Astrocyte of the spinal cord (primary cell): ENCODE measurements at places on chromosomes 5 and 9.

DNA sequence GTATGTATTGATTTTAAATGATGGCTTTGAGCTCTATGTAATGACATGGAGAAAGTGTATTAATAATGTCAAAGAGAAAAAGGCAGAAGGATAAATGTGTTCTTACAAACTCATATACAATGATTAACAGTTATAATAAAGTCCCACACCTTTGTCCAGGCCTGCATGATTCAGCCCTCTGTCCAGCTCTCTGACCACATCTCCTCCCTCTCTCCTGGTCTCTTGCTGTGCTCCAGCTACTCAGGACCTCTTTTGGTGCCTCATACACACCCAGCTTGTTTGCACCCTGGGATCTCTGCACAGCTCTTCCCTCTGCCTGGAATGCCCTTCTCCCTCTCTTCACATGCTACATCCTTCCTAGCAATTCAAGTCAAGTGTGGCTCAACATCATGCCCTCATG lies 37.5 kb upstream of the DMRT1 start:
- DNase-seq, result peak; percentile 25

- DNase-seq, result peak; percentile 18
Observed at GRCh38 chr5:166509085-166509484, 1782.4 kb upstream of the WWC1 start.

DNA sequence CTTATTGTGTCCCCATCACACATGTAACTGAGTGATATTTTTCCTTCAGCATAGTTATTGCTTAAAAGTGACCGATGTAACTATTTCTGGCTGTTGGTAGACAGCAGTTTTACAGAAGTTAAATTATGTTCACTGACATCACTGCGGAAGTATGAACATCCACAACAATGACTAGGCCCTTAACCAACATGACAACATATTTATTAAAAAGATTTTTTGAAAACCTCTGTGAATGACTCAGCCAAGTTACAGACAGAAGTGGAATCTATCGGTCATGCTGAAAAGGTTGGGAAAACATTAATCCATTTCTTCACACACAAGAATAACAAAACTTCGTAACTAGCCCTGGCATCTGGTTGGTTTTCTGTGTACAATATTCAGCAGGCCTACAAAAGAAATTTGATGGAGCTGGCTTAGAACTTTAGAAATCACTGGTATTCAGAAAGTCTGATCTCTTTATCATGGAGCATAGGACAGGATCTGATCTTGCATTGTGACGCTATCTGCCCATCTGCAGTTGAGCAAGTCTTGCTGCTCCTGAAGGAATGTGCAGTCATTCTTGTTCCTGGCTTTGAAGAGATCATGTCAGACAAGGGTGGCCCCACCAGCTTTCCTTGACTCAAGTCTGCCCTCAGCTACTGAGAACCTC lies 6.5 kb downstream of the GLIS3 start:
- peak; percentile 97 for DNase-seq

GRCh38 chr9:4141296-4141695 lies 158.6 kb downstream of the GLIS3 start:
- peak; percentile 27 for DNase-seq

- DNase-seq, result no peak
Observed at GRCh38 chr5:172683645-172684471, 42.8 kb downstream of the NEURL1B start.

DNA sequence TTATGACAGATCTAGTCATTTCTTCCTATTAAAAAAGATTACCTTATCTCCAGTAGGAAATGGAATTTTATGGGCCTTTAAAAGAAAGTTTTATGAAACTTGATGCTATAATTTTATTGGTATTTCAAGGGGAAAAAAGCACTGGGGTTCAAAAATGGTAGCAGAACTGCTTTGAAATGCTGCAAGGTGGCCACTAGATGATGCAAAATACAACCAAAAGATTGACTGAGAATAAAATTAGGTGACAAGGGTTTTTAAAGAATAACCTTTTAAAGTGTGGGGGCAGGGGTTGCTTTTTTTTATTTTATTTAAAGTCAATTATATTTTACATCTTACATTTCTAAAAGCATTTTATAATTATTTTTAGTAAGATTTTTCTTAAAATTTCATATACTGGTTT lies 61.7 kb downstream of the KLF9 start:
- DNase-seq, result peak; percentile 17

GRCh38 chr5:119275601-119276173 lies 80.1 kb upstream of the TNFAIP8 start:
- no peak for DNase-seq

GRCh38 chr5:95673081-95673480 lies 9.7 kb downstream of the SPATA9 start:
- no peak for DNase-seq

GRCh38 chr9:114777821-114778609 lies 27.8 kb downstream of the TNFSF15 start:
- no peak for DNase-seq

GRCh38 chr9:129568560-129569501 lies 52.1 kb downstream of the C9orf50 start:
- DNase-seq, result peak; percentile 48

GRCh38 chr9:32954642-32955041 lies 46.8 kb downstream of the APTX start:
- DNase-seq, result peak; percentile 56

DNA sequence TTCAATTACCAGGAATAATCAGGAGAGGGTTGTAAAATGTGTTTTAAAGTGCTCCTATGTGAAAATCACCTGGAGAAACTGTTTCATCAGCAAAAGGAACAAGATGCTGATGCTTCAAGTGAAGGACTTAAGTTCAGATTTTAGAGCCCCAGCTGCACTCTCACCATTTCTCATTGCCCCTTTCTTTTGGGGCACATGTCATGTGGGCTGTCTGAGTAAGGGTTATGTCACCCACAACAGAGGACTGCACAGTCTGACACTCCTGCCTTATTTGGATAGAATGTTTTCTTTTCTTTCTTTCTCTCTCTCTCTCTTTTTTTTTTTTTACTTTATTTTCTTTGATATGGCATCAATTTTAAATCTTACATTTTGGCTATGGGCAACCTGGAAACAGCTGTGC lies 204.1 kb upstream of the EFNA5 start:
- peak; percentile 20 for DNase-seq

GRCh38 chr5:113061846-113062780 lies 85.5 kb downstream of the DCP2 start:
- peak; percentile 87 for DNase-seq

GRCh38 chr9:92639791-92640271 lies 30.1 kb downstream of the IPPK start:
- DNase-seq, result no peak

DNA sequence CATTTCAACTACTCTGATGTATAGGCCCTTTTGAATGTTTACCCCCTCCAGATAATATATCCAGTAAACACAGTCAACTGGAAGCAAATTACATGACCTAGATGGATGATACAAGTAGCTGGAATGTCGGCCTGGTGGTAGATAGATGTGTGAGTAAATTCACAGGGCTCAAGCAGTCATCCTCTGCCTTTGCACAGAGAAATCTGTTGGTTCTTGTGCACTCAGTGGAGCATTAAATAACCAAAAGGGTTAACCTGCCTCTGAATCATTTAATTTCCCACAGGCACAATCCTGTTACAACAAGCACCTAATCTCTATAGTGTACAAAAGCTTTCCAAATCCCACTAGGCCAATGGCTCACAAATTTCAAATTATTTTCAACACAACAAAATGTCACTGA lies 668.3 kb downstream of the DNAH5 start:
- no peak for DNase-seq

- DNase-seq, result no peak
Observed at GRCh38 chr5:3217771-3218495, 377.7 kb upstream of the IRX1 start.

- DNase-seq, result peak; percentile 90
Observed at GRCh38 chr5:75465480-75465879, 45.9 kb downstream of the CERT1 start.

DNA sequence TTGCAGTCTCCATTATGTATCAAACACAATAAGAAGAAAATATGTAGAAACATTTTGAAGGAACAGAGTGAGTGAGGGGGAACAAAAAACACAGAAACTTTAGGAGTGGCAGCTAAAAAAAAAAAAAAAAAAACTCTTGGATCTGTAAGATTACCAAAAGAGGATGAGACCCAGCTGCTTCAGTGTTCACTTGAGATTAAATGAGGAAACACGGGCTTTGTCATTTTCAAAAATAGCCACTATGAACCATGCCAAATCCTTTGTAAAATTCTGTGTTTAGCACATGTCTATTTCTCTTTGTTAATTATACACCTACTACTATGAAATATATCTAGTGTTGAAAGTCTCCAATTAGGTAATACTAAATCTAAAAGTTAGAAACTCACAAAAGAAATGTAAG lies 485.9 kb downstream of the EFNA5 start:
- no peak for DNase-seq

DNA sequence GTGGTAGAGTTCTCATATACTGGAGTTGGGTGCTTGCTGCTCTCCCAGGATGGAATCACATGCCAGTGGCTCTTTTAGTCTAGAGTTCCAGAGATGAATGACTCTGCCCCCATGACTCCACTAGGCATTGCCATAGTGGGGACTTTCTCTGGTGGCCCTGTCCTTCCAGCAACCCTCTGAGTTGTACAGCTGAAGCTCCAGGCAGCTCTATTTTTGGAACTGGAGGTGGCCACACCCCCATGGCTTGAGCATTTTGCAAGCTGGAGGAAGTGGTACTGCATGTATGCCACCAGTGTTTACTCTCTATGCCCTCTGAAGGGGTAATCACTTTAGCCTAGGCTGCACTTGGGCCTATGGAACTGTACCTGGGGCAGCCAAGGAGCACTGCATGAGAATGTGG lies 112.6 kb downstream of the RANBP17 start:
- DNase-seq, result no peak

DNA sequence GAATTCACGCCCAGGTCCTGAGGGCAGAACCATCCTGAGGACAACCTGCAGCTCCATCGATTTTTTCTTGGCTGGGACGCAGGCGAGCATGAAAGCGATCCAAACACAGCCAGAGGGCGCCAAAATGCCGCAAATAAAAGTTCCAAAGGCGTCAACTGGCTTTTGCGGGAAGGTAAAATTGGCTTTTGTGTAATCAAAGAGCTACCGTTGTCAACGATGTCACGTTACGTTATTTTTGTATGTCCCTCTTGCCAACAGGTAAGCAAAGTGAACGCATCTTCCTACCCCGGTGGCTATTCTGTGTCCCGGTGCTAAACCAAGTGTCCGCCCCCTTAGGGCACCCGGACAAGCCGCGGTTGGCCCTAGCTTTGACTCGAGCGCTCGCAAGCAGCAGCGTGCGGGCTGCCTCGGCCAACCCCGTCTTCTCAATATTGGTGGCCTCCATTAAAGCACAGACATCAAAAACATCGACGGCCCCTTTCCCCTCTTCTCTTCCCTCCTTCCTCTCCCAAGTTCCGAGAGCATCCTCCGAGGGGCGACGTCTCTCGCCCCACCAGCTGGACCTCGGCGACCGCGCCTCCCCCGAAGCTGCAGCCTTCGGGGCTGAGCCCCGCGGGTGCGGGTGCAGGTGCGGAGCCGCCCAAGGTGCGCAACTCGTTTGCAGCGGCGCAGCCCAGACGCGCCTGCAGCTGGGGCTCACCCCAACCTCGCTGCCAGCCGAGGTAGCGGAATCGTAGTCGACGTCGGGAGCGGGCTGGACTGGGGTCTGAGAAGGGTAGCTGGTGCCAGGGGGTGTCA lies 1.1 kb upstream of the BASP1 start:
- peak; percentile 86 for DNase-seq

GRCh38 chr9:36143245-36143641 lies 6.7 kb downstream of the GLIPR2 start:
- DNase-seq, result no peak

DNA sequence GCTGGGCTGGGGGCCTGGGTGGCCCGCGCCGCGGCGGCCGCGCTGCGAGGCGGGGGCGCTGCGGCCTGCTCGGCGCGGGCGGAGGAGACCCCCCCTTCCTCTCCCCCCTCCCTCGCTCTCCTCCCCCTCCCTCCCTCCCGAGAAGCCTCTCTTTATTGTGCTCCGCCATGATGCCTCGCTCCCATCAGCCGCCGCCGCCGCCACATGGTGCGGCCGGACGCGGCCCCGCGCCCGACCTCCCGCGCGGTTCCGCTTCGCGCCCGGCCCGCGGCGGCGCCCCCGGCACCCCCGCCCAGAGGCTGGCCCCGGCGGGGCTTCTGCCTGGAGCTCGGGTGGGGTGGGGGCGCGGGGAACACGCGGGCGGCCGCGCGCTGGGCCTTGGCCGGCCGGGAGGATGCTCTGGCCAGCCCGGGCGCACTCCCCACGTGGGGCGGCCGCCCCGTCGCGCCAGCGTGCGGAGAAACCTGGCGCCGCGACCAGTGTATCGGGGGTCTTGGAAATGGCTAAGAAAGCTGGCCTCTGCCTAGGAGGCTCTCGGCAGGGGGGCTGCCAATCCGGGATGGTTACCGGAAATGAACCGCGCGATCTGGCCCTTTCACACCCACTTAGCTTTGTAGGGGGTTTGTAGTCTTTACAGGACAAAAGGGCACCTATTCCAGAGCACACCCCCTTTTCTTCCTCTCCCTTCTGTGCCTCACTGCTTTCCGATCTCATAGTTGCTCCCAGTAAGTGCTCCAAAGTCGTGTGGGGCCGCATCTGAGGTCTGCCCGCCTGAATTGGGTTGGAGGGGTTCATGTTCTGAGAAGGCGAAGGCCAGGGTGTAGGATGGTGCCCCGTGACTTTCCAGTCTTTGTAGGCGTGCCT lies 1.0 kb downstream of the SET start:
- peak; percentile 42 for DNase-seq

DNA sequence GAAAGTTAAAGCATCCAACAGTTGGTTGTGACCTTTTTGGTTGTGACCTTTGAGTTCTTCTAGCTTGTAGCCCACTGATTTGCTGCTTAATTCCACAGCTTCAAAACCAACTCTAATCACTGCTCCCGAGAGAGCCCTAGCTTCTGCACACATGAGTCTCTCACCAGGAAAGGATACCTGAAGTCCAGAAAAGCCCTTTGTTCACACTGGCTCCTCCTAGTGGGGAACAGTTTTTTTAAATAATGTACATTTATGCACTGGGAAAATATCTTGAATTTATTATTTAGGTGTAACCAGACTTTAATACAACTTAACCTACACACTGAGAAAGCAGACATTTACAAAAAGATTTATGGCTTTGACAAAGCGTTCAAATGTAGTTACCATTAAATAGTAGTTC lies 120.2 kb upstream of the CCDC152 start:
- DNase-seq, result no peak

DNA sequence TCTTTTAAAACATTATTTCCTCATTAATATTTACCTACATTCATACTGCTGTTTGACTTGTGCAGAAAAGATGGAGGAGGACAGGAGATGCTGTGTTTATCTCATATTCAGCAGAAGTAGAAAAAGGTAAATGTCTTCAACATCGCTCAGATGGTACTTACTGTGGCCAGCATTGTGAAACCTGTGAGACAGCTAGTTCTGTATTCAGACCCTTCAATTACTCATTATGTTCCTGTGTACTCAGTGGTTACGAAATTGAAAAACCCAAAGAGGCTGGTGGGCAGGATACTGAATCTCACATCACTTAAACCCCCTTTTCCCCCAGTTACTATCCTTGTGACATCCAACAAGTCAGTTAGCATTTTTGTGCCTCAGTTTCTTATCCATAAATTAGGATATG lies 216.0 kb downstream of the KDM4C start:
- peak; percentile 5 for DNase-seq

GRCh38 chr9:7607421-7607820 lies 192.2 kb downstream of the DMAC1 start:
- peak; percentile 55 for DNase-seq

GRCh38 chr9:121336665-121337064 lies 33.4 kb downstream of the STOM start:
- no peak for DNase-seq

GRCh38 chr5:91885291-91886265 lies 502.5 kb upstream of the ARRDC3 start:
- no peak for DNase-seq

GRCh38 chr5:9269014-9269413 lies 276.9 kb downstream of the SEMA5A start:
- no peak for DNase-seq
